ENCODE measurements at places on chromosomes 5 and 9.

GRCh38 chr5:180799194-180799593 is 3.4 kb downstream of the MGAT1 start:
- no peak for DNase-seq

- DNase-seq = no peak
Measured at GRCh38 chr9:73871636-73872035, 625.5 kb upstream of the RORB start.

DNA sequence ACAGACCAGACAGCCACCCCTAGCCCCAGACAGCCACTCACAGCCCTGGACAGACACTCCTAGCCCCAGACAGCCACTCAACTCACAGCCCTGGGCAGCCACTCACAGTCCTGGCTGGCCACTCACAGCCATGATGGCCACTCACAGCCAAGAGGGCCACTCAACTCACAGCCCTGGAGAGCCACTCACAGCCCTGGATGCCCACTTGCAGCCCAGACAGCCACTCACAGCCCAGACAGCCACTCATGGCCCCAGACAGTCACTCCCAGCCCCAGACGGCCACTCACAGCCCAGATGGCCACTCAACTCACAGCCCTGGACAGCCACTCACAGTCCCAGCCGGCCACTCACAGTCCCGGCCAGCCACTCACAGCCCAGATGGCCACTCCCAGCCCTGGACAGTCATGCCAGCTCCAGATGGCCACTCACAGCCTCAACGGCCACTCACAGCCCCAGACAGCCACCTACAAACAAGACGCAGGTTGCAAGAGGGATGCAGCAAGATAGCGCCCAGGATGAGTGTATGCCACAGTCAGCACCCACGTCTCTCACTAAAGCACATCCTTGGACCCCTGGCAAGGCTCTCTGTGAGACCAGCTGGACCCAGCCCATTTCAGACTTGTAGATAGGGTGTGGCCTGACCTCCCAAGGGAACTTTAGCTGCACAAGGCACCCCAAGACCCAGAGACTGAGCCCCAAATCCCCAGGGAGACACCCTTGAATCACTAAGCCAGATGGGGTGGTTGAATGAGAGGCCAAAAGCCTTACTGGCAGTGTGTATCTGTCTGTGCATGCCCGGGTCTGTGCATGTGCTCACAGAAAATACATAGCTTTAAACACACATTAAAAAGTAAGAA is 22.4 kb downstream of the ZDHHC11B start:
- no peak for DNase-seq

- DNase-seq = no peak
Measured at GRCh38 chr9:35172878-35173277, 11.1 kb downstream of the UNC13B start.

GRCh38 chr5:72393052-72393451 is 72.9 kb downstream of the PTCD2 start:
- no peak for DNase-seq

DNA sequence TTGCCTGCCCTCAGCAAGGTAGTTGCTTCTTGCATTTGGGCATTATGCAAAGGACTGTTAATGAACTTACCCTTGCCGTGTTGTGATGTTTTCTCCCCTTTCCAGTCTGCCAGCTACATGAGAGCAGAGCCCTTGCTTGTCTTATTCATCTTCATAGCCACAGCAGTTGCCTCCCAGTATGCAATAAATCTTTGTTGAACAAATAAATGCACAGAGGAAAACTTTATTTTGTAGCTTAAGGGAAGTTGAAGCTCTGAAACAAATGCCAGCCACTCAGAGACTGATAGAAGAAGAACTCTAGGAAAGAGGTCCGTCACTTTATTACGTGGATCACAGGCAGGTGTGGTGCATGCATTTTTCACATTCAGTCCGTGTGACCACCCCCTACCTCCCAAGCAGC is 19.7 kb downstream of the MAST4 start:
- no peak for DNase-seq

GRCh38 chr5:171701100-171701541 is 84.5 kb upstream of the SMIM23 start:
- no peak for DNase-seq

GRCh38 chr5:133611357-133612248 is 738 bp downstream of the FSTL4 start:
- no peak for DNase-seq

Data from stimulated activated CD4-positive, alpha-beta T cell treated with anti-CD3 and anti-CD28 coated beads, TNF-alpha, amount 100 ng/mL, for 1 hour (primary cell).